ENCODE measurements at places on chromosomes 3 and 15.

GRCh38 chr15:25624504-25625177 is 185.8 kb upstream of the UBE3A start:
- DNase-seq, result no peak

DNA sequence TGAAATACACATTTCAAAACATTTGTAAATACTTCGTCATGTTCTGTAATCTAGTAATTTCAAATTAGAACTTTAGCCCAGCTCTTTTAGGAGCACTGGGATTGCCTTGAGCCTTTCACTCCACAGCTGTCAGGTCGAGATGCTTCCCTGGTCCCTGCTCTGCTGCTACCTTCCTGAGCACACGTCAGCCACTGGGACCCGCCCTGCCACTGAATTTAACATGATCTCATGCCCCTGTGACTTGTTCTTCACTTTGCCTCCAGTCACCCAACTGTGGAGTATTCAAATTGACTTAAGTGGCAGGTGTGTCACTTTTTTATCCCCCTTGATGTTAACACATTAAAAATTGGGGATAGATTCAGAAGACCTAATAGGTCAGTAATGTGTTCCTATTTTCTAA is 3.3 kb downstream of the ARRDC4 start:
- DNase-seq, result no peak

GRCh38 chr15:57390583-57390982 is 14.3 kb downstream of the CGNL1 start:
- no peak for DNase-seq

DNA sequence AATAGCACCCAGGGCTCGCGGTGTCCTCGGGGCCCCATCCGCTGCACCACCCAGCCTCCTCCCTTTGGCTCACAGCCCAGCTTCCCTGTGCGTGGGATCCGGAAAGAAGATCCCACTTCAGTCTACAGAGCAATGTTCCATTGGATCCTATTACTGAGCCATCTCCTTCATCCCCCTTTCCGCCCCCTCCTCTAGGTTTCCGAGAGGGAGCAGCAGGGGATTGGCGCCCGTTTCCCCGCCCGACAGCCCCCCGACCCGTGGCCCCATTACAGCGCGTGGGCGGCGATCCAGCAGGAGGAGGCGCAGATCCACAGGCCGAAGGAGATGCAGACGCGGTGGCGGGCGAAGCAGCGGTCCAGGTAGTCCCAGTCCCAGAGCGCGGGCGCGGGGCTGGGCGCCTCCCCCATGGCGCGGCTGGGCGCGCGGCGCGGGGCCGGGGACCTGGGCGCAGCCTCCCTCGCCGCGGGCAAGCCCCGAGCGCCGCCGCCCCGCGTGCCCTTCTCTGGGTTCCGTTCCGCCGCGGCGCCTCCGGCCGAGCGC is 340 bp downstream of the TMEM44 start:
- DNase-seq, result no peak

DNA sequence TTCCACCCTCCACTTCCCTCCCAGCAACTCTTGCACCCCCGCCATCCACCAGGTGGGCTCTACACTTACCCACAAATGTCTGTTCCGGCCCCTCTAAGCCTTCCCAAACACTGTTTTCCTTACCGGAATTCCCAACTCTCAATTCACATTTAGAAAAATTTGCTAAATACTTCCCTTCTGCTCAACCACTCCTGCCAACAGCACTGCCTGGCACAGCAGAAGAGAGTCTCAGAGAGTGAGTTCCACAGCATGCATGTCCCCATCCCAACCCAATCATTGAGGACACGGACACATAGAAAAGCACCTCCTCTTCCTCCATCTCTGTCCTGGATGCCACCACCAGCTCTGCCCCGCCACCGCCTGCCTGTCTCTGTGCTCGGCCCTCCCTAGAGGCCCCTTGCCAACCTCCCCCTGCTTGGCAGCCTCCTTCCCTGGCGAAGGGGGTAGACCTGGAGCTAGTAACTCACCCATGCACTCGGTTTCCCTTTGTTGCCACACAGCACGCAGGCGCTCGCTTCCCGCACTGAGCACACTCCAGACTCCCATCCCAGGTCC is 66.2 kb upstream of the SLC6A1 start:
- no peak for DNase-seq

- no peak for DNase-seq
Observed at GRCh38 chr15:51171634-51171932, 76.9 kb upstream of the TNFAIP8L3 start.

- no peak for DNase-seq
Observed at GRCh38 chr3:110391640-110392395, 679.8 kb upstream of the NECTIN3 start.

- no peak for DNase-seq
Observed at GRCh38 chr3:125035217-125035616, 20.6 kb downstream of the HEG1 start.

DNA sequence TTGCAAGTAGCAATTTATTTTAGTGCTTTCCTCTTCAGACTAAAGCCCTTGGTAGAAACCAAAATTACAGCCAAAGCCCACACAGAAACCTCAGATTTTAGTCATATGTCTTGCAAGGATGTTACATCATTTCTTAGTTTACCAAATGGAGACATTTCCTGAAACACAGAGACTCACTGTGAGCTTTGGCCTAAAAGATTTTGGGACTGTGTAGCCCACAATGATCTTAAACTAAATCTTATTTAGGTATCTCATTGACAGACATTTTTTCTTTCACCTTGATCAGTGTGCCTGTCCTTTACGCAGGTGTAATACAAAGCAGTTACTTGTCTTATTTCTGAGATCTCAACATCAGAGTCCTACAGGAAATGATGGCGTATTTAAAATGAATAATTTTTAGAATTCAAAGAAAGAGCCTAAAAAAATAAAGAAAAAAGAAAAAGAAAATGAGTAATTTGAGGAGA is 27.8 kb upstream of the AP4E1 start:
- no peak for DNase-seq

DNA sequence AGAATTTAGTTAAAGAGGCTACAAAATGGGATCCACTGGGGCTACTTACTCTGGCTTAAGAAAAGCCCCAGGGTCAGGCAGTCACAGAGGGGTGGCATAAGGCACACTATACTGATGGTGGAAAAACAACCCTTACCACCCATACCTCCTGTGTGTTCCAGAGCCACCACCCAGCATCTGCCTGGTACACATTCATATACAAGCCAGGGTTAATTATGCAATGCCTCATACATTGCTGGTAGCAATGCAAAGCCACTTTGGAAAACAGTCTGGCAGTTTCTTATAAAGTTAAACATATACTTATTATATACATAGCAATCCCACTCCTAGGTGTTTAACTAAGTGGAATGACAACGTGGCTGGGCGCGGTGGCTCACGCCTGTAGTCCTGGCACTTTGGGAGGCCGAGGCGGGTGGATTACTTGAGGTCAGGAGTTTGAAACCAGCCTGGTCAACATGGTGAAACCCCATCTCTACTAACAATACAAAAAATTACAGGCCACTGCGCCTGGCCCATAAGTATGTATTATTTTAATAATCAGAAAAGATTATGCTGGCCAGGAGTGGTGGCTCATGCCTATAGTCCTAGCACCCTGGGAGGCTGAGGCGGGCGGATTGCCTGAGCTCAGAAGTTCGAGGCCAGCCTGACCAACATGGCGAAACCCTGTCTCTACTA is 15.2 kb upstream of the NCKIPSD start:
- no peak for DNase-seq

DNA sequence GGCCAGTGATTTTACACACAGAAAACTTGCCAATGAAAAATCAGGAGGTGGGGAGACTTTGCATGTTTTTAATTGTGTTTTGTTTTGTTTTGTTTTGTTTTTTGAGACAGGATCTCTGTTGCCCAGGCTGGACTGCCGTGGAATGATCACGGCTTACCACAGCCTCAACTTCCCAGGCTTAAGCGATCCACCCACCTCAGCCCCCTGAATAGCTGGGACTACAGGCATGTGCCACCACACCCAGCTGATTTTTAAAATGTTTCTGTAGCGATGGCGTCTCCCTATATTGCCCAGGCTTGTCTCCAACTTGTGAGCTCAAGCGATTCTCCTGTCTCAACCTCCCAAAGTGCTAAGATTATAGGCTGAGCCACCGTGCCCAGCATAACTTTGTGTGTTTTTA is 46.0 kb downstream of the MEIS2 start:
- DNase-seq, result no peak

GRCh38 chr3:61736506-61736905 is 175.1 kb downstream of the PTPRG start:
- no peak for DNase-seq

DNA sequence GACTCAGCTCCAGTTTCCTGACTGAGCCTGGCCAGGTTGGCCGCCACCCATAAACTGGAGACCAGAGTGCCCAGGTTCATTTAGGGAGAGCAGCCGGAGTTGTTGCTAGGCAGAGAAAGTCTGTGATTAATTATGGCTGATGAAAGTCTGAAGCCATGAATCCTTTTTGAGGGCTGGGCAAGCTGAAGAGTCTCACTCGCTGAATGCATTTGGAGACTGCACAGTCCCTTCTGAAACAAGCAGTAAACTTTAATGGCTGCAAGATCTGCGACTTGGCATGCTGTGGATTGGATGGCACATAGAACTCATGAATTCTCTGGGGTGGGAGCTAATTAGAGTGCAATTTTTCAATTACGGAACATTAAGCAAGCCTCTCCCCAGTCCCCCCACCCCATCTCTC is 282.1 kb downstream of the RPLP1 start:
- no peak for DNase-seq

DNA sequence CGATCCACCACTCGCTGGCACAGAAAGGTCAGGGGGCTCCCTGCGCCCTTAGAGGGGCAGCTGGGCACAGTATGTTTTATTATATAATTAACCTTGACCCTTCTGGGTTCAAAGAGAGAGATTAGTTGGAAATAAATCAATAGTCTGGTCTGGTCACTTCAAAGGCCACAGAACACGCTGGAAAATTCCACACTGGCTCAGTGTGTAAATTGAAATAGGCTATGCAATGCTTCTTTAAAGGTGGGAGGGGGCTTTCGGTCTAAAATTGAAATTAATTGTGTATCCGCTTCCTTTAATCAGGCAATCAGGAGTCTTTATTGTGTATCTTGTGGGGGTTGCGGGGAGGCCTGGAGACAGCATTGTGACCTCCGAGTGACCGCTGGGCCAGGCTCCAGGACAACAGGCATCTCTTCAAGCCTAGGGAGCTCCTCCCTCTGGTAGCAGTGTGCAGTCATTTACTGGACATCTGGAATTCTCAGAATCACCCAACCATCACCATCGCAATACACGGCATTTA is 8.0 kb downstream of the RNU5B-1 start:
- DNase-seq, result no peak

DNA sequence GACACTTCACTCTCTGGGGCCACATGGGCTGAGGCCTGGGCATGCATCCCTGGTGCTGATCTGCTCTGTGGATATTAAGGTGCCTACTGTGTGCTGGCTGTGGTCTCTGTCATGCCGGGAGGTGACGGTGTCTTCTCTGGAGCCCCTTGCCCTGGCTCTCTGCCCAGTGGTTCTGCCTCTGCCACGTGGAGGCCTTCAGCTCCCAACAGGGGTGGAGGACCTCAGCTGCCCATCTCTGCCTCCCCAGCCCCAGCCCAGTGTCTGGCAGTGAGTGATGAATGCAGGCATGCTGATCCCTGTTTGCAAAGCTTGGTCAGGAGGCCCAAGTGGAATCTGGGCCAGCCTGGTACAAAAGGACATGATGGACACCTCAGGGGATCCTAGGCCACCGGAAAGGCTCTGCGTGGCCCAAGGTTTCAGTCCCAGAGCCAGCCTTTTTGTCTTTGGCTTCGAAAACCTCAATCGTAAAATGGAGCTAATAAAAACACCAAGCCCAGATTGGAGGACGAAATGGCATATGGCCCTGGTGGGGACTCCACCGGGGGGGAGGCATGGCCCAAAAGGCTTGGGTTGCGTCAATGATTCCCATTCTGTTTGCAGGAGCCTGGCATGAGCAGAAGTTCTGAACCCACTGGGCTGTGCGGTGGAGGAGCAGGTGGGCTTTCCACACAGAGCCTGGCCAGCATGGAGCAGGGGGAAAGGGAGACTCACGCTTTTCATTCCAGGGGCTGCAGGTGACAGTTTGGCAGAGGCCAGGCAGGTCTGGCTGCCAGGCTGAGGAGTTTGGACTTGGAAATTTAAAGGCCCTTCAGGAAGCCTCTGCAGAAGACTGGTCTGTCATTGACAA is 54.7 kb upstream of the KLF13 start:
- no peak for DNase-seq

Data from NCI-H1092 (cell line).